ENCODE measurements at places on chromosomes 7 and 10.

GRCh38 chr7:134502463-134503371 lies 24.6 kb upstream of the AKR1B10 start:
- no peaks in the 10 kb centered on the region for H3K4me1 ChIP-seq
- H3K27ac ChIP-seq = no peak overlapping the region
- H3K27me3 ChIP-seq = no peaks in the 10 kb centered on the region

DNA sequence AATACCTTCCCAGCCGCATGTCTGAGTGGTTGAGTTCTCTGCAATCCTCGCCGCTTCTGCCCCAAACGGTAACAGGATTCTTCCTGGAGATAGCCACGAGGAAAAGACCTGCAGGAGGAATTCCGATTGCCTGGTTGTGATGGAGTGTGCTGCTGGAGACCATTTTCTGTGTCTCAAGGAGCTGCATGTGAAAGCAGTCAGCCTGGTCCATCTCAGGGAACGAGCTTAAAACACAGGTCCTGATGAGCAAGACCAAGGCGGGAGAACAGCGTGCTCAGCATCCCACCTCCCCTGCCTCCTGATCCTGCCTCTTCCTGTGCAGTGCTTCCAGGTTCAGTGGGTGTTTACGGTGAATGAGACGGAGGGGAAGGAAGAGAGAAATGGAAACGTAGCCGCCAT lies 26.5 kb downstream of the VIPR2 start:
- no peak overlapping the region for H3K27ac ChIP-seq
- no peaks in the 10 kb centered on the region for H3K27me3 ChIP-seq
- no peak overlapping the region for H3K4me3 ChIP-seq
- H3K4me1 ChIP-seq = no peaks in the 10 kb centered on the region

GRCh38 chr7:42457663-42458062 lies 220.7 kb upstream of the GLI3 start:
- no peaks in the 10 kb centered on the region for H3K36me3 ChIP-seq
- no peak overlapping the region for H3K4me3 ChIP-seq
- H3K27ac ChIP-seq = no peak overlapping the region
- peak; percentile 22 for DNase-seq
- H3K4me1 ChIP-seq = no peaks in the 10 kb centered on the region

DNA sequence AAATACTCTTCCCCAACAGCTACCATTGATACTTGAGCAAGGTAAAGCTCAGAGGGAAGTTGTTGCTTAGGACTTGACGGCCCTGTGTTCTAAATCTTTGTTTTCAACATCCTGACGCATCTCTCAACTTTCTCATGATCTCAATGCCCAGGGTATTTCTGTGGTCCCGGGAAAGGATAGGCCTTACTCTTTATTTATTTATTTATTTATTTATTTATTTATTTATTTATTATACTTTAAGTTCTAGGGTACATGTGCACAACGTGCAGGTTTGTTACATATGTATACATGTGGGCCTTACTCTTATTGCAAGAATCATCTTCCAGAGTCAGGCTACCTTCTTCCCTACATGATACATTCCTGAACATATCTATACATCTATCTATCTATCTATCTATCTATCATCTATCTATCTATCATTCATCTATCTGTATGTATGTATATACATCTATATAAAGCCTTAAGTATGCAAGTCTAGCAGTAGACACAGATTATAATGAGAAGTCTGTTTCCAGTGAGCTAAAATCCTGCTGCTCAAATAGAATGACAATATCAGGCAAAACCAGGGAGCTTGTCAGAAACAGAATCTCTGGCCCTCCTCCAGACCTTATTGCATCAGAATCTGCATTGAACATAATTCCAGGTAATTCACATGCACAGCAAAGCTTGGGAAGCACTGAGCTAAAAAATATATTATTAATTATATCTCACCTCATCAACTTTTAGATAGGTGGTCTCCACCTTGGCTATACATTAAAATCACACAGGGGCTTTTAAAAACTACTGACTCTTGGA lies 12.2 kb upstream of the CPA5 start:
- DNase-seq = no peak
- H3K27me3 ChIP-seq = no peaks in the 10 kb centered on the region
- H3K27ac ChIP-seq = no peak overlapping the region
- H3K36me3 ChIP-seq = no peaks in the 10 kb centered on the region
- no peaks in the 10 kb centered on the region for H3K4me1 ChIP-seq

DNA sequence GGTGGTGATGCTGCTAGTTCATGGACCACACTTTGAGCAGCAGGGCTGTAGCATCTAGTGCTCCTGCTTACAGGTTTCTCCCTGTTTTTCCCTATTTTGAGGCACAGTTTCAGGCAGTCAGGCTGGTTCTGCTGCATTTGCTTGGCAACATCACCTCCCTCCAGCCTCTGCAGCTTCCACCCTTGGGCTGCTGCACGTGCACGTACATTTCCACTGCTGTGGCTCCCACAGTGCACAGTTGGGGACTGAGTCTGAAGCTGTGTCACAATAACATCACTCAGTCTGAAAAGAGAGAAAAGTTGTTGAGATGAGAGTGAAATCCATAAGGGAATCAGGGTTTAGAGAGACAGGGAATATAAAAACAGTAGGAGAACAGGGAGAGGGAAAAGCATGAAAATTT lies 230.7 kb upstream of the FZD1 start:
- no peak overlapping the region for H3K27ac ChIP-seq
- DNase-seq = no peak
- no peaks in the 10 kb centered on the region for H3K27me3 ChIP-seq
- no peak overlapping the region for H3K4me3 ChIP-seq
- H3K4me1 ChIP-seq = no peaks in the 10 kb centered on the region

DNA sequence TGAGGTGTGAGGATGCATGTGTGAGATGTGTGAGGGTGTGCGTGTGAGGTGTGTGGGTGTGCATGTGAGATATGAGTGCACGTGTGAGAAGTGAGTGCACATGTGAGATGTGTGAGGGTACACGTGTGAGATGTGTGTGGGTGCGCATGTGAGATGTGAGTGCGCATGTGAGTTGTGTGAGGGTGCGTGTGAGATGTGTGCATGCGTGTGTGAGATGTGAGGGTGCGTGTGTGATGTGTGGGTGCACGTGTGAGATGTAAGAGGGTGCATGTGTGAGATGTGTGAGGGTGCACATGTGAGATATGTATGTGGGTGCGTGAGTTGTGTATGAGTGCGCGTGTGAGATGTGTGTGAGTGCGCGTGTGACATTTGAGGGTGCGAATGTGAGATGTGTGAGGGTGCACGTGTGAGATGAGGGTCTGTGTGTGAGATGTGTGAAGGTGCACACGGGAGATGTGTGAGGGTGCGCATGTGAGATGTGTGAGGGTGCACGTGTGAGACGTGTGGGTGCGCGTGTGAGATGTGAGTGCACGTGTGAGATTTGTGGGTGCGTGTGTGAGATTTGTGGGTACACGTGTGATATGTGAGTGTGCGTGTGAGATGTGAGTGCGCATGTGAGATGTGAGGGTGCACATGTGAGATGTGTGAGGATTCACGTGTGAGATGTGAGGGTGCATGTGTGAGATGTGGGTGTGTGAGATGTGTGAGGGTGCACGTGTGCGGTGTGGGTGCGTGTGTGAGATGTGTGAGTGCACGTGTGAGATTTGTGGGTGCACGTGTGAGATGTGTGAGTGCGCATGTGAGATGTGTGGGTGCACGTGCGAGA lies 30.5 kb downstream of the PPIF start:
- H3K4me3 ChIP-seq = no peak overlapping the region
- peaks cover 27% of the 10 kb centered on the region for H3K4me1 ChIP-seq
- no peak for DNase-seq
- no peaks in the 10 kb centered on the region for H3K27me3 ChIP-seq
- H3K36me3 ChIP-seq = no peaks in the 10 kb centered on the region
- no peak overlapping the region for H3K27ac ChIP-seq
